SJCRH30 (cell line): ENCODE measurements at places on chromosomes 12 and 14.

DNA sequence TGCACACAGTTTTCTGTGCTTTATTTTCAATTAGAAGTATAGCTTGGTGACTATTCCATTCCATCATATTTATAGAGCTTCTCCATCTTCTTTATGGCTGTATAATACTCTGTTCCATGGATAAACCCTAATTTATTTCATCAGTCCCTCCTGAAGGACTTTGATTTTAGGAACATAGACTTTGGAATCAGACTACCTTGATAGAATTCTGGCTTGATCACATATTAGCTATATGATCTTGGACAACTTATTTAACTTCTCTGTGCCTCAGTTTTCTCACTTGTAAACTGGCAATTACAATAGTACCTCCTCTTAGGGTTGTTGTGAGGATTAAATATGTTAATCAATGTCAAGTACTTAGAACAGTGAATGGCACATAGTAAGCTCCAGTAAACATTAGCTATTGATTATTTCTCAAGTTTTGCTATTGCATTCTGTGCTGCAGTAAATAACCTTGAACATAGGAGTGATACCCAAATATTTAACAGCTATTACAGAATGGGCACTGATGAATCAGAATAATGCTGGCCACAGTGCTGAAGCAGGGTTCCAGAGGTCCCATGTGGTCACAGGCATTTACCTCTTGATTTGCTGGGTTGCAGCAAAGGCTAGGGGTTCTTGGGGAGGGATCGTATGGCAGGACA lies 12.2 kb upstream of the NR1H4 start:
- DNase-seq = no peak
- no peak overlapping the region for H3K27ac ChIP-seq
- no peaks in the 10 kb centered on the region for H3K36me3 ChIP-seq
- H3K27me3 ChIP-seq = no peaks in the 10 kb centered on the region

- no peak overlapping the region for H3K4me3 ChIP-seq
- H3K27me3 ChIP-seq = no peaks in the 10 kb centered on the region
- DNase-seq = no peak
- H3K36me3 ChIP-seq = no peaks in the 10 kb centered on the region
- H3K4me1 ChIP-seq = no peaks in the 10 kb centered on the region
These were observed 78.8 kb downstream of the DUSP6 start for GRCh38 chr12:89273525-89273924.

- DNase-seq = no peak
- no peak overlapping the region for H3K27ac ChIP-seq
- no peaks in the 10 kb centered on the region for H3K4me1 ChIP-seq
- no peaks in the 10 kb centered on the region for H3K27me3 ChIP-seq
- no peak overlapping the region for H3K4me3 ChIP-seq
These were observed 59.8 kb downstream of the WASHC4 start for GRCh38 chr12:105167346-105167745.

DNA sequence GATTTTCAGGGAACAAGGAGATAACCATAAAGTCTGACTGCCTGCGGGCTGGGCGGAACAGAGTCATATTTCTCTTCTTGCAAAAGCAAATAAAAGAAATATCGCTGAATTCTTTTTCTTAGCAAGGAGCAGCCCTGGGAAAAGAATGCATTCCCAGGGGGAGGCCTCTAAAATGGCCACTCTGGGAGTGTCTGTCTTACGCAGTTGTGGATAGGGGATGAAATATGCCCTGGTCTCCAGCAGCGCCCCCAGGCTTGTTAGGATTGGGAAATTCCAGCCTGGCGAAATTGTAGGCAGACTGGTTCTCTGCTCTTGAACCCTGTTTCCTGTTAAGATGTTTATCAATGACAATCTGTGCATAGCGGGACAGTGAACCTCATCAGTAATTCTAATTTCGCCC lies 40.5 kb downstream of the PCNX1 start:
- H3K27me3 ChIP-seq = no peaks in the 10 kb centered on the region
- H3K36me3 ChIP-seq = peaks cover 34% of the 10 kb centered on the region
- H3K27ac ChIP-seq = no peak overlapping the region
